ENCODE measurements at places on chromosomes 13 and 19.

DNA sequence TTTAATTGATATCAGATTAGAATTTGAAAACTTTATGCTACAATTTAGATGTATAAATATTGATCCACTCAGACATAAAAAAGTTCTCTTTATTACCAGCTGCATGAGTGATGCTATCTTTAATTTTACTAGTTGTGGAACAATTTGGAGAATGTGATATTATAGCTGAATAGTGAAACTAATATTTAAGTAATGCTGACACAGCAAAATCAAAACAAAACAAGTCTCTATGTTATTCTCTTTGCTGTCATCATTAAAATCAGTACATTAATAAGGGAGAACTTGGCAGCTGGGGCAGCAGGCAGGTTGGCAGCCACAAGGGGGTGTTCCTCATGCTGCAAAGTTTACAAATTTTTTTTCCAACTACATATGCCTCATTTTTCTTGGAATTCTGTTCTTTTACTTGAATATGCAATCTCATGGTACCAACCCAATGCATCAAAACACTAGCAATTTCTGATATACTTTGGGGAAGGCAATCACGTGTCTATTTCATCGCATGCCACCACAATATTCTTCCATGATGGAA is 585.3 kb downstream of the FGF9 start:
- DNase-seq, result no peak

DNA sequence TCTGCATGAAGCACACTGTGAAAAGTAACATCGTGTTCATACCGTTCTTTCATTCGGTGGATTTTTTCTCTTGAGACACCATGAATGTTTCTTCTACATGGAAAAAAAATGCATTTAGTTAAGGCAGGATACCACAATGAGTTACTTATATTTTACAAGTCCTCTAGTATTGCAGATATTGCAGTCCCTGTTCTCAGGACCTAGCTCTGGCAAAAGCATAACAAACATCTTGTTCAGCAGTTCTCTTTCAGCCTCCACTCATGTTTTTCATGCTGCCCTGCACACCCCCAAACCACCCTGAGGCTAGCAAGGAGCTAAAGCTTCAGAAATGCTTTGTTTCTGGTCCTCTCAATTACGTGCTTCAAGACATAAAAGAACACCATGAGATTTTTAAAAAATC is 24.8 kb downstream of the N4BP2L1 start:
- no peak for DNase-seq

- DNase-seq, result no peak
Observed at GRCh38 chr13:109276261-109276660, 510.1 kb downstream of the IRS2 start.

GRCh38 chr13:27919934-27920676 is at the start of gene PDX1:
TSS of gene PDX1 (plus strand) at chr13:27920000. CDS start at chr13:27920139, 139 bp downstream.
- DNase-seq, result no peak

DNA sequence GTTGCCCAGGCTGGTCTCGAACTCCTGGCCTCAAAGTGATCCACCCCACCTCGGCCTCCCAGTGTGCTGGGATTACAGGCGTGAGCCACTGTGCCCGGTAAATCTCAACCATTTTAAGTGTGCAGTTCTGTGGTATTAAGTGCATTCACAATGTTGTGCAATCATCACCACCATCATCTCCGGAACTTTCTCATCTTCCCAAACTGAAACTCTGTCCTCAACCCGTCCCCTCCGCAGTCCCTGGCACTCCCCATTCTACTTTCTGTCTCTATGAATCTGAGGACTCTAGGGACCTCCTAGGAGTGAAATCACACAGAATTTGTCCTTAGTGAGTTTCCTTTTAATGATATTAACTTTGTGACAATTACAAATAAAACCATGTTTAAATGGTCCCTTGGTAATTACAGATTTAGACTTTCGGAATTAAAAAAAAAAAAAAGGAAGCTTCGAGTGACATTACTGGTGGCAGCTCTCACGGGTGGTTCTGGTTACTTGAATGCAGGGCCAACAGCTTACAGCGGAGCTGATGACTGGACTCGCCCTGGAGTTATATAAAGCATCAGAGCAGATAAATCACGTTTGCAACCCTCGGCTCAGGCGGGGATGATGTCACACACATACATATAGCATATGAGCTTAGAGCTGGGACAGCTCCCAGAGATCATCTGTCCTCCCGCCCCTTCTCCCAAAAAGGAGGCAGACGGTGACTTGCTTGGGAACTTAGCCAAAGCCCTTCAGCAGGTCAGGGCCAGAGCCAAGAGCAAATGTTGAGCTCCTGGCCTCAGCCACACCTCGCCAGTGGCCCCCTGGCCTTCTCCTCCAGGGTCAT is 89.8 kb downstream of the ZNF557 start:
- DNase-seq, result peak; percentile 19

- DNase-seq, result no peak
Observed at GRCh38 chr13:79867254-79867653, 386.3 kb downstream of the NDFIP2 start.

DNA sequence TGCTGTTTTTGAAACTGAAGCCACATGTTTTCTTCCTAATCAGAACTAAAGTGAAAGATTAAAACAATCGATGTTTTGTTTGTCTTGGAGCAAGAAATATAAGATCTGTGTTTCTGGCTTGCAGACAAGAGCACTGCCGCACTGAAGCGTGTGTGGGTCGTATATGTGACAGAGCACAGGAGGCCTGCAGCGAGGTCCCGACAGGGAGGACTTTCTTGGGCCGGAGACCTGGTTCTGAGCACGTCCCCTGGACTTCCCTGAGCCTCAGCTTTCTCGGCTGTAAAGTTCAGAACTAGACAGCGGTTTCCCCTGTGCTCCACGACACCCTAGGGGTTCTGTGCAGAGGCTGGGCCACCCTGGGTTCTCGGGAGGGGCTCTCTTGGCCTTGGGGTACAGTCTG is 60.5 kb downstream of the GADD45B start:
- no peak for DNase-seq

- DNase-seq, result peak; percentile 35
Observed at GRCh38 chr13:37109051-37109678, 3.7 kb upstream of the CSNK1A1L start.

DNA sequence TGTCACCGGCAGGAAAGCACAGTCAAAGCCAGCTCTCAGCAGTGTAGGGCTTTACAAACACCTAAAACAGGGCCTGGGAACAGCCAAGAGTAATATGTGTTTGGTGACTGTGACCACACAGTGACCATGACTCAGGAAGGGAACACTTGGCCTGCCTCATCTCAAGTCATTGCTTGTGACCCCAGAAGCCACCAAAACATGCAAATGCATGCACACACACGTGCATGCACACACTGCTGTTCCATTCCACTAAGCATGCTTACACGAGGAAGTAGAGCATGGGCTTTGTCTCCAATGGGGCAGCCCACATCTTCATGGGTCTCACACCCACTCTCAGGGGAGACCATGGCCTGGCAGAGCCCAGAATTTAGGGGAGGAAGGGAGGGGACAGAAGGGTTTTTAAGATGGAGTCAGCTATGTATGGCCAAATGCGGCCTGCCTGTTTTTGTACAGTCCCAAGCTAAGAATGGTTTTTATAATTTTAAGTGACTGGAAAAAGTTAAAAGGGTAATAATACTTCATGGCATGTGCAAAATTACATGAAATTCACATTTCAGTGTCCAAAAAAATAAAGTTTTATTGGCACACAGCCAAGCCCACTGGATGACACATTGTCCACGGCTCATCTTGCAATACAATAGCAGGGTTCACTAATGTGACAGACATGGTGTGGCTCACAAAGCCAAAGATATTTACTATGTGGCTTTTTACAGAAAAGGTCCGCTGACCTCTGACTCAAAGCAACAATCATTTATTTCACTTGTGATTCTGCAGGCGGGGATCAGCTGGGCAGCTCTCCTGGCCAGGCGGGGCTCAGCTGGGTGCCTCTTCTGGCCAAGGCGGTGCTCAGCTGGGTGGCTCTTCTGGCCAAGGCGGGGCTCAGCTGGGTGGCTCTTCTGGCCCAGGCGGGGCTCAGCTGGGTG is 17.3 kb downstream of the ZFR2 start:
- no peak for DNase-seq

DNA sequence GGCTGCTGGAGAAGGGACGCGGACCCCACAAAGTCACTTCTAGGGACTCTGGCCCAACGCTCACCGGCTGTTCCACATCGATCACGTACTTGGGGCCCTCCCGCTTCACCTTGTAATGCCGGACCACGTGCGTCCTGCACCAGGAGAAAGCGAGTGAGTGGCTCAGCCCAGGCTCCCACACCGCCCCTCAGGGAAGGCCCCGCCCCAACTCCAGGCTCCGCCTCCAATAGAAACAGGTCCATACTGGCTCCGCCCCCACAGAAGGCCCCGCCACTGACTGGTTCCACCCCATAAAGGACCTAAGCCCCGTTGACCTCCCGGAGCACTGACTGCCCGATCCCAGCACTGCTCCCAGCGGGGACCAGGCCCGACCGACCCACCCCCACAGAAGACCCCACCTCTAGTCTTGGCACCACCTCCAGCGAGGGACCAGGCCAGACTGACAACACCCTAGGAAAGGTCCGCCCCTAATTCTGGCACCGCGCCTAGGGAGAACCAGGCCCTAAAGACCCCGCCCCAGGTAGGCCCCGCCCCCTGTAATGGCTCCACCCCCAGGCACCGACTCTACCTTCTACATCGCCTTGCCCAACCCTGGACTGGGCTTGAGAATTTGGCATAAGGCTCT is 11.3 kb downstream of the STAP2 start:
- DNase-seq, result peak; percentile 92

DNA sequence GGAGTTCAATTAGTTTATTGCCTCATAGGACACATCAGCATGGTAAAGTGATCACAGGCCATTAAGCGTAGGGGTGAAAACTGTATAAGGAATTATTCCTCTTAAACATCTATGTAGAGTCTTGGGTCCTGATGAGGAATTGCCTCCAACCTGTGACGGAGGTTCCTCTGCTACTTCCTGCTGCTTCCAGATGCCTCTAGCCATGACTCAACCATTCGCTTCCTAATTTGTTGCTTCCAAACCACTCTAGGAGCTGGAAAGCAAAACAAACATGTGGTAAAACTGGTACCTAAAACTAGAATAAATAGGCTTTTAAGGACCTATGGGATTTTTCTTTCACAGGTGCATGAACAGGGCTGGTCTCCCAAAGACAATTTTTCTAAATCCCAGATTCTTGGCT is 253.8 kb downstream of the KLF12 start:
- no peak for DNase-seq

DNA sequence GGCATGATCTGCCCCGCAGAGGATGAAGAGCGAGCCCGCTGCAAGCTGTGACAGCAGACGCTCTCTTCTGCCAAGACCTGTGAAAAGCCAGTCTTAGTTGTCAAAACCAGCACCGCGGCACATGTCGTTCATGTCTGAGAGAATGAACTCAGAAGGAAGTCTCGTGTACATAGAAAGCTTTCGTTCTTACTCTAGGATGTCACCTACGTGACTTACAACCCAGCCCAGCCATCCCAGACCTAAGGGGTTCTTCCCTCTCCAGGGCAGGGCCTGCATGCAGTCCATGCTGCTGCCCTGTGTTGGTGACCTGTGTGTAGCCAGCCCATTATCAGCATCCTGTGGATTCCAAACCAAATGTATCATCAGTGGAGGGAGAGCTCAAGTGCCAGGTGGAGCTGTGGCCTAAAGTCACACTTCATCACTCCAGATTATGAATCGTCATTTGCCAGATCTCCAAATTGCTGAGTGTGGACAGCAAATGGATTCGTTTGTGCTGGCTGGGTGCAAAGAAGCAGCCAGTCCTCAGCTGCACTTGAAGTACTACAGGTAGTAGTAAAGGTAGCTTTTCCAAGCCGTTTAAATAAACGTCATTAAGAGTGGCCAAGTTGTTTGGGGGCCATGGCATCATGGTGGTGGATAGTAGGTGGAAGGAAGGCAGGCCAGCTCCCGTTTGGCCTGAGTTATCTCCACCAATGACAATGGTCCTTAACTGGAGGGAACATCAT is 73.9 kb upstream of the GPR183 start:
- DNase-seq, result no peak

- DNase-seq, result no peak
Observed at GRCh38 chr13:112983428-112984196, 14.6 kb downstream of the MCF2L start.

DNA sequence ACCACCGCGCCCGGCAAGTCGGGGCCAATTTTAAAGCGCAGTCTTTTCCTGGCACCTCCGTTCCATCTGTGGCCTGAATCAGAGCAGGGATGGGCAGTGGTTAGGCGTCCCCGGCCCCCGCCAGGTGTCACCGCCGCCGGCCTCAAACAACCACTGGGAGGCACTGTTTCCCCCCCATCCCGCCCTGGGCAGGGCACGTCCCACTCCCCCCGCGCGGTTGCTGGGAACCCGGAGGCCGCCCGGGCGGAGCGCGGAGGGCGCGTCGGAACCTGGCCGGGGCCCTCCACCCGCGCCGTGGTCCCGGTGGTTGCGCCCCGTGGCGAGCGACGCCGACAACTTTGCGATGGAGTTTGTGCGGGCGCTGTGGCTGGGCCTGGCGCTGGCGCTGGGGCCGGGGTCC is at the start of gene GRIN3B:
Gene GRIN3B (plus strand): TSS at position 325 of the 400 bp plus-strand sequence. CDS start 19 bp downstream, at position 344.
- DNase-seq, result no peak

Measured in NCI-H345 (cell line).